CD14-positive monocyte (primary cell): ENCODE measurements at places on chromosomes 13 and 19.

DNA sequence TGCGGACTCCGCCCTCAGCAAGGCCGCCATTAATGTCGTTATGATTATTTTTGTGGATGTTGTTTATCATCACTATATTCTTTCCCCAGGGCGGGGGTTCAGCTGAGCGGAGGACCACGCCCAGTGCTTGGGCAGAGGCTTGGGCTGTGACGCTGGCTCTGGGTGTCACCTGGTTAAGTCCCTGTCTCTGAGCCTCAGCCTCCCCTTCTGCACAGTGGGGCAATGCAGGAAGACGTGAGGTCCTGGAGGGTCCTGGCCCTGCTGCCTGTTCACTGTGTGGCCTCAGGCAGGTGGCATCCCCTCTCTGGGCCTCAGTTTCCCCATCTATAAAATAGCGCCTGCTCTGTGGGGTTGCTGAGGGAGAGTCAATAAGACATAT lies 32.5 kb downstream of the NFIC start:
- H3K27ac ChIP-seq: no peak overlapping the region
- H3K4me3 ChIP-seq: no peak overlapping the region
- H3K36me3 ChIP-seq: peaks cover 12% of the 10 kb centered on the region
- no peaks in the 10 kb centered on the region for H3K4me1 ChIP-seq

GRCh38 chr19:30647891-30648720 lies 275.9 kb downstream of the ZNF536 start:
- H3K36me3 ChIP-seq: no peaks in the 10 kb centered on the region
- no peaks in the 10 kb centered on the region for H3K27me3 ChIP-seq
- no peak overlapping the region for H3K27ac ChIP-seq

DNA sequence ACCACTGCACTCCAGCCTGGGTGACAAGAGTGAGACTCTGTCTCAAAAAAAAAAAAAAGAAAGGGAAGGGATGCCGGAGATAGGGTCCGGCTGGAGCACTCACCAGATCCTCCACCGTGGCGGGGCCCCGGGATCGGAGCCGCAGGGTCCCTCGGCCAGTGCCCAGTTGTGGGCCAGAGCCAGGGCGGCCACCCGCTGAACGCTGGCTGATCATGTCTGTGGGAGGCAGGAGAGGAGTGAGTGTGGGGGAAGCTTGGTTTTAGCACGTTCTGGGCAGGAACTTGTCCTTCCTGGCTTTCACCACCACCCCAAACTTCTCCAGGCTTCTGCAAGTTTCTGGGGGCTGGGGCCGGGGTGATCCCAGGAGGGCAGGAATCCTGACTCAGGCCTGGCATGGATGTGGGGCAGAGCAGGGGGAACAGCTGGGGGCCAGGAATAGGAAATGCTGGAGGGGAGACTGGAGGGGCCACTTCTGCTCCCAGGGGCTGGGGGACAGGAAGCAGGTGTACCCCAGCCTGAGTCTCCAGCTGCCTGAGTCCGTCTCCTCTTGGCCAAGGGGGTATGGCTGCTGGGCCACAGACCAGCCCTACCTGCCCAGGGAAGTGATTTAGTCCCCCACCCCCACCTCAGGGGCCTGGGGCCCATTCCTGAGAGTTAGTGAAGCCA lies 4.3 kb upstream of the PTGER1 start:
- H3K27me3 ChIP-seq: peaks cover 6% of the 10 kb centered on the region
- H3K4me3 ChIP-seq: no peak overlapping the region
- no peak for DNase-seq
- no peak overlapping the region for H3K27ac ChIP-seq
- H3K4me1 ChIP-seq: peaks cover 36% of the 10 kb centered on the region

- DNase-seq: no peak
- H3K4me3 ChIP-seq: no peak overlapping the region
- H3K27me3 ChIP-seq: no peaks in the 10 kb centered on the region
- H3K27ac ChIP-seq: no peak overlapping the region
- H3K36me3 ChIP-seq: no peaks in the 10 kb centered on the region
Measured at GRCh38 chr13:87234981-87235380, 436.2 kb upstream of the SLITRK5 start.

DNA sequence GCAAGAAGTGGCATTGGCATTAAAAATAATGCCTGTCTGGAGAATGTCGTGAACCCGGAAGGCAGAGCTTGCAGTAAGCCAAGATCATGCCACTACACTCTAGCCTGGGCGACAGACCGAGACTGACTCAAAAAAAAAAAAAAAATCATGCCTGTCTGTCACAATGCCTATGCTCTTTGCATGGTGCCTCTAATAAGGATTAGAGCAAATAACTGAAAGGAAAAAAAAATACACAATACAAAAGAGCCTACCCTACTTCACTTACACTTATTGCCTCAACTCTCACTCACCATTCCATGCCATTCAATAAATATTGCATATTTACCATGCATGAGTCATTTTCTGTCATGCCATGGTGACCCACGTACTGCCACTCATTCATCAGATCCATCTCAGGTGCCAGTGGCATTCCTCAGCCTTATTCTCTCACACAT lies 49.1 kb downstream of the TBC1D4 start:
- H3K4me3 ChIP-seq: no peak overlapping the region
- no peaks in the 10 kb centered on the region for H3K27me3 ChIP-seq
- no peaks in the 10 kb centered on the region for H3K36me3 ChIP-seq
- no peaks in the 10 kb centered on the region for H3K4me1 ChIP-seq
- H3K27ac ChIP-seq: no peak overlapping the region

DNA sequence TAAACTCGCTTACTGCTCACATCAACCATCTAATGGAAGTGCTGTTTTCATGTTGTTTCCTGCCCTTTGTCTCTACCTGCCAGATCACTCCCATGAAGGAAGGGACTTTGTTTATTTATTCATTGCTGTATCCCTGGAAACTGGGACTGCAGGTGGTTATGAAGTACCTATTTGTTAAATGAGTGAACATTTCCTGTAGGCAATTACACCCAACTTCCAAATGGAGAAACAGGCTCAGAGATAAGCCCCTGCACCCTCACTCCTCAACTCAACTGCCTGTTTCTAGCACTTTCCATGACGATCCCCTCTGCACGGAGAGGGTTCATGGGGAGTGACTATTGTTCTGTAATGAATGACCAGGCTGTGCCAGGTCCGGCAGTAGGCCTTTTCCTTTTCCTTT lies 1.9 kb upstream of the SELENOW start:
- no peak for DNase-seq
- H3K27ac ChIP-seq: no peak overlapping the region
- H3K36me3 ChIP-seq: peaks cover 7% of the 10 kb centered on the region
- H3K27me3 ChIP-seq: no peaks in the 10 kb centered on the region
- H3K4me3 ChIP-seq: no peak overlapping the region

- H3K4me1 ChIP-seq: peaks cover 20% of the 10 kb centered on the region
- H3K27me3 ChIP-seq: no peaks in the 10 kb centered on the region
- DNase-seq: no peak
- H3K27ac ChIP-seq: no peak overlapping the region
- no peaks in the 10 kb centered on the region for H3K36me3 ChIP-seq
- no peak overlapping the region for H3K4me3 ChIP-seq
Measured at GRCh38 chr13:29162638-29163235, 342.6 kb downstream of the MTUS2 start.

GRCh38 chr13:93316841-93317240 lies 90.2 kb downstream of the GPC6 start:
- no peak overlapping the region for H3K4me3 ChIP-seq
- DNase-seq: no peak
- H3K4me1 ChIP-seq: peaks cover 4% of the 10 kb centered on the region
- no peaks in the 10 kb centered on the region for H3K27me3 ChIP-seq

DNA sequence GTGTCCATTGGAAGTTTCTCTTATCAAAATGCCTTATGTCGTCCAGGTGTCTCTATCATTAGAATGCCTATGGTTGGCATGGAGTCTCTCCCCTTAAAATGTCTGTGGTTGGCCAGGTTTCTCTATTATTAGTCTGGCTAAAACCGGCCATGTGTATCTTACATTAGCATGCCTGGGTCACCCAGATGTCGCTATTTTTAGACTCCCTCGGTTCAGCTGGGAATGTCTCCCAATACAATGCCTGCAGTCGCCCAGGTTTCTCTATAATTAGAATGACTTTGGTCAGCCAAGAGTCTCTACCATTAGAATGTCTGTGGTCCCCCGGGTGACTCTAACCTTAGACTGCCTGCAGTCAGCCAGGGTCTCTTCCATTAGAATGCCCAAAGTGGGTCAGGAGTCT lies 1536.1 kb downstream of the UQCRFS1 start:
- H3K4me1 ChIP-seq: no peaks in the 10 kb centered on the region
- H3K27me3 ChIP-seq: no peaks in the 10 kb centered on the region
- H3K4me3 ChIP-seq: no peak overlapping the region
- no peak overlapping the region for H3K27ac ChIP-seq
- no peak for DNase-seq
- no peaks in the 10 kb centered on the region for H3K36me3 ChIP-seq

GRCh38 chr13:97600458-97601075 lies 166.6 kb downstream of the RAP2A start:
- H3K27me3 ChIP-seq: no peaks in the 10 kb centered on the region
- H3K27ac ChIP-seq: no peak overlapping the region
- H3K36me3 ChIP-seq: no peaks in the 10 kb centered on the region
- H3K4me3 ChIP-seq: no peak overlapping the region

DNA sequence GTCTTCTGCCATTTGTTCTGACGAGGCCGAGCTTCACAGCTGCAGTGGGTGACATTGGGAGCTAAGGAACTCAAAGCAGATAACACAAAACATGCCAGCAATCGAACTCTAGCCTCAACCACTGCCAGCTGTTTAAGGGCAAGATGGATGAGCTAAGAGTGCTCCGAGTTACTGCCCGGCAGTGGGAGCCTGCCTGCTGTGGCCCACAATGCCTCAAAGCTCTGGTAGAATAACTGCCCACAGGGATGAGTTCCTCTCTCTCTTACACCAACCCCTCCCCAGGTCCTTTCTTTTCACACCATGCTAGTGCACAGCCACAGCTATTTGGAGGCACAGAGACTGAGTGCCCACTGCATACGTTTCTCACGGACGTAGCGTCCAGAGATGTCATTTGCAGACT lies 330.5 kb downstream of the FGF9 start:
- H3K4me1 ChIP-seq: no peaks in the 10 kb centered on the region
- H3K4me3 ChIP-seq: no peak overlapping the region
- no peak for DNase-seq
- H3K36me3 ChIP-seq: no peaks in the 10 kb centered on the region
